ENCODE measurements at places on chromosomes 13 and 19.

GRCh38 chr13:29281932-29282495, 313.5 kb downstream of the SLC7A1 start:
- no peak for DNase-seq

- DNase-seq = no peak
Observed at GRCh38 chr13:61873717-61874116, 458.1 kb upstream of the PCDH20 start.

DNA sequence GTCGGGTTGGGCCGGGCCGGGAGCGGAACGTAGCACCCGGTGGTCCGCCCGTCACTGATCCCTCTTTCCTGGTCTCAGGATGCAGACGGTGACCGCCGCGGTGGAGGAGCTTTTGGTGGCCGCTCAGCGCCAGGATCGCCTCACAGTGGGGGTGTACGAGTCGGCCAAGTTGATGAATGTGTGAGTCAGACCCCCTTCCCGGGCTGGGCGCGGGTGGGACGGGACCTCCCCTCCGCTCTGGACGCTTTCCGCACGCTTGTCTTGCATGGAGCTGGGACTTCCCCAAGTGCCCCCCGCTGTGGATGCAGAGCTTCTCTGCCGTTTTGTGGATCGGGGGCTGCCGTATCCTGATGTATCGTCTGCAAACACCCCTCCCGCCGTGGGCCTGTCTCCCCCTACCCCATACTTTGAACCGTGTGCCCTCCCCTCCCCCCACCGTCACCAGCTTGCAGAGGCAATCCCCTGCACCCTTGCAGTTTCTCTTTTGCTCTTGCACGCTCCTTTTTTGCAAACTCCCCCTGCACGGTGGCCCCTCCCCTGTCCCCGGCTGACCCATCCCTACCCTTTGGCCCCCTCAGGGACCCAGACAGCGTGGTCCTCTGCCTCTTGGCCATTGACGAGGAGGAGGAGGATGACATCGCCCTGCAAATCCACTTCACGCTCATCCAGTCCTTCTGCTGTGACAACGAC, 669 bp downstream of the GADD45B start:
- DNase-seq = peak; percentile 66

GRCh38 chr13:112244495-112245177, 131.5 kb upstream of the SPACA7 start:
- no peak for DNase-seq

DNA sequence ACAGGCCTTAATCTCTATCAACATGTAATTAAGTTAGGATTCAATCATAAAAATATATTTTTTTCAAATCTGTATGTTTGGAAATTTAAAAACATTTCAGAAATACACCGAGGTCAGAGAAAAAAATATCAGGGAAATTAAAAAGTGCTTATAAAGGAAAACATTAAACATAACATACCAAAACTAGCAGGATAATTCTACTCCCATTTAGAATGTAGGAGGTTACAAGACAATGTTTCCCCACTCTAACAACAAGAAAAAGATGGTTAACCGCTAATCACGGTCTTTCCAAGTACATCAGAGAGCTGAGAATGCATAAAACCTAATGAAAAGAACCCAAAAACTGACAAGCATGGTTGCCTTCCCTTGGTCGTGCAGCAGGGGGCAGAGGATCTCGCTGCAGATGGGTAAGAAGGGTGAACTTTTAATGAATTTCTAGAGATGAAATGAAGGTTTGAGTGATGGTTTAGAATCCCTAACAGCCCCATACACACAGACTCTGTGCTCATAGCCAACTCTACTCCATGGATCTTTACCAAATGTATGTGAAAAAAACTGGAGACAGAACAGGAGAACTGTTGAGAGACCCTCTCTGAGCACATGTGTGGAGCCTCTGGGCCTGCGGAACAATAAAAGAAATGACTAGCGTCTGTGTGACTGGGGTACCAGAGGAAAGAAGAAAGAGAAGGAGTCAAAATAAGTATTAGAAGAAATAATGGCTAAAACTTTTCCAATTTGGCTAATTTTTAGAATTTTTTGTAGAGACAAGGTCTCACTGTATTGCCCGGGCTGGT, 51.3 kb upstream of the LSM14A start:
- peak; percentile 60 for DNase-seq

DNA sequence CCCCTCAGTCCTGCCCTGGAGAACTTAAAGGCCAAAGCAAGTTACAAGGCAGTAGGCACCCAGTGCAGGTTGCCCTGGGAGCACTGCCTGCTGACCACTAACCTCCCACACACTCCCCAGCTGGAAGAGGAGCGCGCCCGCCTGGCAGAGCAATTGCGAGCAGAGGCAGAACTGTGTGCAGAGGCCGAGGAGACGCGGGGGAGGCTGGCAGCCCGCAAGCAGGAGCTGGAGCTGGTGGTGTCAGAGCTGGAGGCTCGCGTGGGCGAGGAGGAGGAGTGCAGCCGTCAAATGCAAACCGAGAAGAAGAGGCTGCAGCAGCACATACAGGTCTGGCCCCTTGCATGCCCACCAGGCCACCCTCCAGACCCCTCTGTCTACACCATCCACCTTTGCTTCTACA, 61.1 kb downstream of the KCNC3 start:
- DNase-seq = no peak

DNA sequence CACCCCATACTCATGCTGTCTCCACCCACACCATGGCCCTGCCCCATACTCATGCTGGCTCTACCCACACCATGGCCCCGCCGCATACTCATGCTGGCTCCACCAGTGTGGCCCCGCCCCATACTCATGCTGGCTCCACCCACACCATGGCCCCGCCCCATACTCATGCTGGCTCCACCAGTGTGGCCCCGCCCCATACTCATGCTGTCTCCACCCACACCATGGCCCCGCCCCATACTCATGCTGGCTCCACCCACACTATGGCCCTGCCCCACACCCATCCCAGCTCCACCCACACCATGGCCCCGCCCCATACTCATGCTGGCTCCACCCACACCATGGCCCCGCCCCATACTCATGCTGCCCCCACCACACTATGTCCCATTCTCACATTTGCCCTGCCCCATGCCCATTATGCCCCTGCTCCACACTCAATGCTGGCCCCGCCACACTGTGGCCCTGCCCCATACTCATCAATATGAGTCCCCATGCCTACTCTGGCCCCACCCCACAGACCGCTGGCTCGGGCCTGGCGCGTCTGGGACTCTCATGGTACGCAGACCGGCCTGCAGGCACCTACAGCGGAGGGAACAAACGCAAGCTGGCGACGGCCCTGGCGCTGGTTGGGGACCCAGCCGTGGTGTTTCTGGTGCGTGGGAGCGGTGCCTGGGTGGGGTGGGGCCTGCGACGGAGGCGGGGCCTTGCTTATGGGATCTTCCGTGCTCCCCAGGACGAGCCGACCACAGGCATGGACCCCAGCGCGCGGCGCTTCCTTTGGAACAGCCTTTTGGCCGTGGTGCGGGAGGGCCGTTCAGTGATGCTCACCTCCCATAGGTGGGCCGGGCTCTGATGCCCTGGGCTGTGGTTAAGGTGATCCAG, 3.7 kb upstream of the ARHGAP45 start:
- DNase-seq = no peak

GRCh38 chr13:72523049-72523448, 204.4 kb downstream of the MZT1 start:
- no peak for DNase-seq

- no peak for DNase-seq
Observed at GRCh38 chr13:109938255-109938936, 152.0 kb upstream of the IRS2 start.

DNA sequence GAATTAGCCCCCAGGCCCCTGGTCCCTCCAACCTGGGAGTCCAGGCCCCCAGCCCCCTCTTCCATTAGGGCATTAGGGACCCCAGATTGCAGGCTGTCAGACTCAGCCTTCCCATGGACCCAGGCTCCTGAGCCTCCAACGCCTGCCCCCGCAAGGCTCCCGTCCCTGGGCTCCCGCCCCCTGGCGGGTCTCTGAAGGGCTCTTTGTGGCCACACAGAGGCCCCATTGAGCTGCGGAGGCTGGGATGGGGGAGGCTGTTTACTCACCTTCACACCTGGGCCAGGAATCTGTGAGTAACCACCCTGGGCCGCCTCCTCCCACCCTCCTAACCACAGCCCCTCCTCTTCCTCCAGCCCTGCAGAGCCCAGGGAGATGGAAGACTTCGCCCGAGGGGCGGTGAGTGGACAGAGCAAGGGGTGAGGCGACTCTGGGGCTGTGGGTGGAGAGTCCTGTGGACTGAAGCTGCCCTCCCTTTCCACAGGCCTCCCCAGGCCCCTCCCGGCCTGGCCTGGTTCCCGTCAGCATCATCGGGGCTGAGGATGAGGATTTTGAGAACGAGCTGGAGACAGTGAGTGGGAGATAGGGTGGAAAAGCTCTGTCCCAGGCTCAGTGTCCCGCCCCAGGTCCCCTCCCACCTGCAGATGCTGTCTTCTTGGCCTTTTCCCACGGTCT, 4.9 kb downstream of the ARHGEF1 start:
- no peak for DNase-seq

- DNase-seq = no peak
Observed at GRCh38 chr19:45947926-45948325, 25.7 kb downstream of the NOVA2 start.

DNA sequence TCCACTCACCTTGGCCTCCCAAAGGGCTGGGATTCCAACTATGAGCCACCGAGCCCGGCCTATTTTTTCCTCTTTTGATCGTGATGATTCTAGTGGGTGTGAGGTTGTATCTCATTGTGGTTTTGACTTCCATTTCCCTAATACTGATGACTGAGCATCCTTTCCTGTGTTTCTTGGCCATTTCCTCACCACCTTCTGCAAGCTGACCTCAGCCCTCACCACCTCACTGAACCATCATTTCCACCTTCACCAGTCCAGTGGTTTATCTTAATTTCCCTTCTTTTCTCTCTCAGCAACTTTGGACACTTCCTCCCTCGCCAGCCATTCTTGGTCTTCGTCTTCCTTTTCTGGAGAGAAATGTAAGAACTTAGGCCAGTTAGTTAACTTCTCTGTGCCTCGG, 13.0 kb upstream of the BICRA start:
- DNase-seq = no peak

DNA sequence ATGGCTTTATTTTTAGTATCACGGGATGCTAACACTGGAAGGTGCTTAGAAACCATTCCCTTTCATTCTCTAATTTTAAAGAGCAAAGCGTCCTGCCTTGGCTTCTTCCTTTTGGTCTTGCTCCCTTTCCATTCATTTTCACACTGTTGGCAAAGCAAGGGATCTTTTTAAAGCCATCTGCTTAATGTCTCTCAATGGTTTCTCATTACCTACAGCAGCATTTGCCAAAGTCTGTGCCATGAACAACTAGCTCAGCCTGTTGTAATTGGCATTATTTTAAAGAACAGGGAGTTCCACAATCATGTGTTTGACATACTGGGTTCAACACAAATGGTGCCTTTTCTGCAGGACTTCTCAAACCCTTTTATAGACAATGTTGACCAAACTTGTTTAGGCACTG, 444.3 kb downstream of the GPC6 start:
- DNase-seq = no peak

DNA sequence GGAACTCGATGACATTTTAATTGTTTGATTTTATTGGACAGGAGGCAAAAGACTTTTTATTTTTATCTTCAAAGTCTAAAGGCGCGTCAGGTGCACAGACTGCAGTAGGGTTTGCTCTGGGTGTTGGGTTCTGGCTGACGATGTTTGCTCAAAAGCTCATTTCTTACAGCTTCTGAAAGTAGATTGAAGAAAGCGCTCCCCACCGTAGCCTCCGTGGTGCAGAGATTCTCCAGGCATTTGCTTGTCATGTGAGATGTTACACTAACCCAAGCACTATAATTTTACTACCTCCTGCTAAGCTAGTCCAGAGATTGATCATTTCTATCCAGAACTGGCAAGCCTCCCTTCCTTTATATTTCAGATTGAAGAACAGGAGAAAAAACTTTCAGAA, 14.5 kb upstream of the ATP11A start:
- DNase-seq = no peak

- DNase-seq = no peak
Observed at GRCh38 chr19:49486232-49486631, 1.2 kb upstream of the RPL13A start.

GRCh38 chr19:37876032-37876431, 30.4 kb downstream of the WDR87 start:
- no peak for DNase-seq

DNA sequence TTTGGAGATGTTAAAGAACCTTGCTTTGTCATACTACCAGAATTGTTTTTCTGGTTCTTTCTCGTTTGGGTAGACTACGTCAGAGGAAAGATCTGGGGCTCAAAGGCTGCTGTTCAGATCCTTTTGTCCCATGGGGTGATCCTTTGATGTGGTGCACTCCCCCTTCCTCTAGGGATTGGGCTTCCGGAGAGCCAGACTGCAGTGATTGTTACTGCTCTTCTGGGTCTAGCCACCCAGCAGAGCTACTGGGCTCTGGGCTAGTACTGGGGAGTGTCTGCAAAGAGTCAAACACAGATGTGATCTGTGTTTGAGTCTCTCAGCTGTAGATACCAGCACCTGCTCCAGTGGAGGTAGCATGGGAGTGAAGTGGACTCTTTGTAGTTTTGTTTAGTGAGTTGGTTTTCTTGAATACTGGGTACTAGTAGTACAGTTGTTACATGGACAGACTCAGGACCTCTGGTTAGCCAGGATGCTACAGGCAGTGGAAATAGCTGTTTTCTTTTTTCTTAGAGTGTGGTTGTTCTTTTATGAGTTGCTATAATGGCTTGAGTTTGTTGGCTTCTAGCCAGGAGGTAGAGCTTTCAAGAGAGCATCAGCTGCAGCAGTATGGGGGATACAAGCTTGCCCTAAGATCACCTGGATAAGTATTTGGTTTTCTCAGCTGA, 34.4 kb downstream of the DNAJC15 start:
- DNase-seq = no peak

GRCh38 chr19:11987405-11988281, 22.8 kb downstream of the ZNF763 start:
- DNase-seq = peak; percentile 96

DNA sequence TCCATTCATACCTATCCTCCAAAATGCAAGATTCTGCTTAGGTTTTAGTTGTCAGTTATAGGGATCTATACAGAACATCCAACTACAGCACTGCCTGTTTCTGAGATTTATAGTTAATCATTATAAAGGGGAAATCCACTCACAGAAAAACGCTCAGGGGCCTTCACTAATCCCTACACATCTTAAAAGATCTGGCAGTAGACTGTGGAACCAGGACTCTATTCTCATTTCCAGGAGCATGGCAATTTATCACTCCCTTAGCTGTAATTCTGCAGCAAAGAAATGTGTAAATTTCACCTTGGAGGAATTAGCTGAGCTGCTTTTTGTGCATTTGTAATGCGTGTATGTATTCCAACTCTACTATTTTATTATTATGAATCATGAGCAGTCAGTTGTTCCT, 1128.1 kb upstream of the PRR20A start:
- no peak for DNase-seq

DNA sequence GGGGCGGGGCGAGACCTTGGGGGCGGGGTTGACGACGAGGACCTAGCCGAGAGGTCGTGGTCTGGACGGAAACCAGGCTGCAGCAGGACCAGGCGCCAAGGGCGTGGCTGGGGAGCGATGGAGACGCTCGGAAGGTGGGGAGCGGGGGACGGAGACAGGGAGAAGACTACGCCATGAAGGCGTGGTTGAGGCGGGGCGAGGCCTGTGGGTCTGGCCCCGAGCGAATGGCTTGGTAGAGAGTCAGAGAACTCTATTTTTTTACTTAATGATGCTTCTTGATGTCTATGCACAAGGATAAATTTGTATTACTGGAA, 674 bp upstream of the FBXL12 start:
- no peak for DNase-seq
